Stimulated activated CD4-positive, alpha-beta T cell treated with anti-CD3 and anti-CD28 coated beads, Interleukin-1b, Interleukin-23, amount 100 ng/mL, for 1 hour (primary cell): ENCODE measurements at places on chromosomes 3 and 15.

DNA sequence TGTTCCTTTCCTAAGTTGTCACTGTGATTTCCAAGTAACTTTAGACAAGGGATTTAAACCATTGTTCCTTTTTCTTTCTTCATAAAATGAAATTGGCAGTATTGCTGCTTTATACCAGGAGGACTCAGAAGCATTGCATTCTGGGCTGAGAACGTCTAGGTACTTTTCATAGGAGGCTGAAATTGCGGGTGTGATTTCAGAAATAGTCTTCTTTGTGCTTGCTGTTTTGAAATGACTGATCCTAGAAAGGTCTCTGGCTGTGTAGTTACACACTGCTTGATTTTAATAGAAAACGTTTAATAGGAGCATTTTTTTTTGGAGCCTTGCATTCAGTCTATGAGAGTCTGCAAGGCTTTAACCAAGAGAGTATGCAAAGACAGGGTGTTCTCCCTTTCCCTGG is 56.3 kb downstream of the PPM1L start:
- DNase-seq, result no peak

- no peak for DNase-seq
Observed at GRCh38 chr3:99686469-99686868, 48.1 kb downstream of the COL8A1 start.

DNA sequence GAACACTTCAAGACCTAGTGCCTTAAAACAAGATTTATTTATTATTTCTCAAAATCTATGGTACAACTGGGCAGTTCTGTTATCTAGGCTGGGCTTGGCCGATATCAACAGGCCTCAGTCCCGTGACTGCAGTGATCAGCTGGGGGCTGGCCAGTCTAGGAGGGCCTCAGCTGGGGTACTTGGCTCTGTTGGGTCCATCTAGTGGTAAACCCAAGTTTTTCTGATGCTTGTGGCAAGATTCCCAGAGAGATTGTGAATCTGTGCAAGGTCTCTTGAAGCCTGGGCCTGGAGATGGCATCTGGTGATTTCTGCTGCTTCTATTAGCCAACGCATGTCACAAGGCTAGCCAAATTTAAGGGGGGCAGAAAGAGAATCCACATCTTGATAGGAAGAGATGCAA is 482.4 kb upstream of the SGO1 start:
- DNase-seq, result no peak

DNA sequence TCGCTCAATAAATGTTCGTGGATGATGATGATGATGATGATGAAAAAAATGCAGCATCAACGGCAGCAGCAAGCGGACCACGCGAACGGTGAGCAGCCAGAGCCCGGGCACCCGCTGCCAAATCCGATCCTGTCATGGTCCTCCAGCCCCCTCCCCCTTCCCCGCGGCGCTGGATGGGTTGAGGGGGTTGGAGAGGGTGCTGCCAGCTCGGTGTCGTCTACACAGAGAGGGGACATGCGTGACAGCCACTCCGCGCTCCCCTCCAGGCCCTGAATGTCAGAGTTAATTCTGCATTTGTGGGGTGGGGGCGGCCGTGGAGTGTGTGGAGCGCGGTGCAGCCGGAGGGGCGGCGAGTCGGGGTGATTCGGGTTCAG is 722 bp downstream of the CACNA1D start:
- no peak for DNase-seq

DNA sequence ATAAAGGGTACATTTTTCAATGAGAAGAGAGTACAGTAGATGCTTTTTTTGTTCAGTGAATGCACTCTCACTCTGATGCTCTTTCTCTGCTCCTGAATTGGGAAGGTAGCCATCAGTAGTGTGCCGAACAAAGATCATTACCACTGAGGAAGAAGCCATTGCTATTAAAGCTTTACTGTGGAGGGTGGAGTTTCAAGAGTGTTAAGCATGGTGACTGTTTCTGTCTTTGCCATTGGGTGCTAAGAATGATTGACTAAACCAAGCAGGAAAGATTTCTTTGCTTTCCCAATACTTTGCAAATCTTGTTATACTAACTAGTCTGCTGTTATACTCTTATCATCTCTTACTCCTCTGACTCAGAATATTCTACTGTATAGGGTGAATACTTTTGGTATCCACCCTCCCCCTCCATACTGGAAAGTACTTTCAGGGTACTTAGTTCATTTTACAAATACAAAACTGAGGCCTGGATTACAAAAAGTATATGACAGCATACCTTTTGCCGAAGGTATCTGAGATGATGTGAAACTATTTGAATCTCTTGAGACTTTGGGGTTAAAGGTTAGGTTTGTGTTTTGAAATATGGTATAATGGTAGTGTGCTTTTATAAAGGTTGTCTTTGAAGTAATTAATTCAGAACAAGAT is 1.7 kb downstream of the RAB11A start:
- no peak for DNase-seq

DNA sequence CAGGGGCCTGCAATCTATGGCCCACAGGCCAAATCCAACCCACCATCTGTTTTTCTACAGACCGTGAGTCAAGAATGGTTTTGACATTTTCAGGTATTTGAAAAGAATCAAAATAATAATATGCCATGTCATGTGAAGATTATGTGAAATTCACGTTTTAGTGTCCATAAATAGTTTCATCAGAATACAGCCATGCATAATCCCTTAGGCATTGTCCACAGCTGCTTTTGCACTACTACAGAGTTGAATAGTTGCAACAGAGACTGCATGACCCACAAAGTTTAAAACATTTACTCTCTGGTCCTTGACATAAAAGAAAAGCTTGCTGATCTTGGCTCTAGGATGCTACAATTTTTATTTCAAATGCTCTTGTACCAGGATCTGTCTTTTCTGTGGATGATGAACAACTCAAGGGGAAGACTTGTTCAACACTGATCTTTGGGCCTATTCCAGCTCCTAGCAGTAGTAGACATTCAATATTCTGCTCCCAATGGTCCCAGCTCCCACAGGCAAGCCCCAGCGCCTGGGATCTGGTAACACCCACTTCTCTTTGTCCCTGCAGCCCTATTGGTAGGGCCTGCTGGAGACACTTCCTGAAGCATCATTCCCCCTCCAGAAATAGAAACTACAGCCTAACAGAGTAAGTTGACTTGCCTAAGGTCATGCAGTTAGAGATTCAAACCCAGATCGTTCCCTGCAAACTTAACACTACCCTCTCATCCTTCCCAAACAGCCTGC is 76.9 kb downstream of the MRPL46 start:
- no peak for DNase-seq

GRCh38 chr15:55784286-55784685 is 41.3 kb upstream of the PRTG start:
- DNase-seq, result no peak

DNA sequence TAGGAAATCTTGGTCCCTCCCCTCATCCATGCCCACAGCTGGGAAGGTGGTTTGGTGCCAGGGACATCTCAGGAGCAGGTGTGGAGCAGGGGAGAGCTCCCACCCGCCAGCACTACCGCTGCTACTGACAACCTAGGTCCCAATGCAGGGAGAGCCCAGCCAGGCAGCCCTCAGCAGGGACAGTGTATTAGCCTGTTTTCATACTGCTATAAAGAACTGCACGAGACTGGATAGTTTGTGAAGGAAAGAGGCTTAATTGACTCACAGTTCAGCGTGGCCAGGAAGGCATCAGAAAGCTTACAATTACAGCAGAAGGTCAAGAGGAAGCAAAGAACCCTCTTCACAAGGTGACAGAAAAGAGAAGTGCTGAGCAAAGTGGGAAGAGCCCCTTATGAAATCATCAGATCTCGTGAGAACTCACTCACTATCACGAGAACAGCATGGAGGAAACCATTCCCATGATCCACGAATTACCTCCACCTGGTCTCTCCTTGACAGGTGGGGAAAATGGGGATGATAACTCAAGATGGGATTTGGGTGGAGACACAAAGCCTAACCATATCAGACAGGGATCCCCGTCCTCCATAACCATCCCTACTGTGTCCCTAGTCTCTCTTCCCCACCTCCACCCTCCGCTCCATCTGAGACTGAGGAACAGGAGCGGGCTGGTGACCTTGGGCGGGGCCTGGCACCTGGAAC is 218.6 kb downstream of the TBC1D2B start:
- no peak for DNase-seq

DNA sequence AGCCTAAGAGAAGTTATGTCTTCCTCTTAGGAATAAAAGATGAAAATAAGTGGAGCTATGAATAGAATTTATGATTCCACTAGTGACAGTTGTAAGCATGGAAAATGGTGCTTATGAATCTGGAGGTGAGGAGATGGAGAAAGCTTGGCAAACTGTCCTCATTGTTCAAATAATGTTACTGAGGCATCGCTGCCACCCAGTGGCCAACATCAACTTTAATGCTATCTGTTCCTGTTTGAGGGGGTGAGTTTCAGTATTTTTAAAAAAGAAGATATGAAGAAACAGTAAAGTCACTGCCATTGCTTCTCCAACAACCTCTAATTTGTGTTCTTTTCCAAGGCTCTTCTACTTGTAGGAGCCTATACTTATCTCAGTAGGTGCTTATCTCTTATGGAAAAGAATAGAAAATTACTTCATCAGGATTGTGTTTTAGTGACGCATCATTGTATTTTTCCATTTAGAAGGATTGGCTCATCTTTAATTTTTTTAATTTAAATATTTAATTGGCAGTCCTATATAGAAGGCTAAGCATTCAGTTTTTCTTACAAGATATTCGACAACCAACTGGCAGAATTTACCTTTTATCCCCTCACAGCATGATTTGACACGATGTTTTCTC is 260.4 kb upstream of the P2RY1 start:
- DNase-seq, result no peak

DNA sequence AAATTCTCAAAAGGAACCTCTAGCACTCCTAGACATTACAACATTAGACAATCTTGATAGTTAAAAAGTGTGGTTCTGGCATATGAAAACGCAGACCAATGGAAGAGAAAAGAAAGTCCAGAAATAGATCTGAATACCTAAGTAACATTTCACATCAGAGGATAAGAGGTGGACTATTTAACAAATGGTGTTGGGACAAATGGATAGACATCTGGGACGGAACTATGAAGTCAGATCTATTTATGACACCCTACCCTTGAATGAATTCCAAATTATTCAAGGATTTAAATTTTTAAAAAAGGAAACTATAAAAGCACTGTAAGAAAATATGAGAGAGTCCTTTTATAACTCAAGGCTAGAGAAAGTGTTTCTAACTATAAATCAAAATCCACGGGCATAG is 111.3 kb downstream of the SCN11A start:
- DNase-seq, result no peak

- no peak for DNase-seq
Observed at GRCh38 chr15:74400915-74401757, 32.6 kb downstream of the SEMA7A start.
